Stimulated activated memory B cell treated with anti-CD40 and anti-IgM and Interleukin-4, amounts not matched to agents 10 μg/mL and 1 μg/mL and 100 μg/mL, for 72 hours (primary cell): ENCODE measurements at places on chromosomes 1 and 21.
A peak's percentile ranks its signal among the peaks of the same experiment; 100 is the strongest.

GRCh38 chr1:241841691-241842090, 6.3 kb upstream of the EXO1 start:
- no peak for ATAC-seq

GRCh38 chr1:89310505-89310904, 37.8 kb upstream of the GBP5 start:
- no peak for ATAC-seq

GRCh38 chr1:2630498-2631135, 2.2 kb downstream of the MMEL1 start:
- no peak for ATAC-seq

DNA sequence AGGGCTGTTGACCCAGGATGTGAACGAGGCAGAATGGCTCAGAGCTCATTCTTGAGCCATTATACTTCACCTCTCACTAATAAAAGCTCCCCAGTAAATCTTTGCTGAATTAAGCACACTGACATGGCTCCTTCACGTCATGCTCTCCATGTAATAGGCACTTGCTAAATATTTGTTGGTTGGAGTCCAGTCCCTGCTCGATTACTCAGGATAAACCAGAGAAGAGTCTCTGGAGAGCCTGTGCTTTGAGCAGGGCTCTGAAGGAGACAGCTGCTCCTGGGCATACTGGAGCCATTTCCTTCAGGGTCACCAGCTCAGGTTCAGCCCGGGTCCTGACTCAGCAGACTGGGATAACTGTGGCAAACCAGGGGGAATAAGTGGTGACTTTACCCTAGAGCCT, 46.9 kb downstream of the HLX start:
- no peak for ATAC-seq

DNA sequence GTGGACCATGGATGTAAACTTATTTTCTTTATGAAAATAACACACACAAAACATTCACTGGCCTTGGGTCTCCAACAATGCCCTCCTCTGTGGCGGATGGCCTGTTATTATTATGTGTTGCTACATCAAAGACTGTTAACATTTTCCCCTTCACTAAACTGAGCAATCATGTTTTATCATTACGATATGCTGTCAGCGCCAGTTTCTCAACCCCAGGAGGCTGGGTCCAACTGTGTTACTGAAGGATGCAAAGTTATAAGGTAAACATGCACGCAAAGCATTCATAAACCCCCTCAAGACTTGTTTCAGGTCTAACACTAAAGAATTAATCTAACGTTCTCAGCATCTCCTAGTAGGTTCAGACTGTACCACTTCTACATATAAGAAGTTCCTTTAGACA, 6.0 kb upstream of the DUSP10 start:
- ATAC-seq: no peak

DNA sequence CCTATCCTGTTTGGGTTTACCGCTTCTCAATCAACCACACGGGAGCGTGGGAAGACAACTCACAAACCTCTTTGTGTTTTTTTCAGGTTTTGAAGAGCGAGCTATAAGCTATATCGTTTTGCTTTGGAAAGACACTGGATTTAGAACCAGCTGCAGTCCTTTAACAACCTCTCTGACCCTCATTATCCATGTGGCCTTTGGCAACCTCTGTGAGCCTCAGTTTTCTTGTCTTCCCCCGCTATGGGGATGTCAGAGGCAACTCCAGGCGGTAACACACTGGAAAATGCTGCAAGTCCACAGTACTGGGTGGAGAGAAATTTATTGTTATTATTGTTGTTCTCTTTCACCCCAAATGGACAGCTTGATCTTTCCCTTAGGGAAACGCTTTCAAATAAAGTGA, 100.0 kb downstream of the ETS2 start:
- ATAC-seq: no peak

GRCh38 chr1:24853649-24854048, 76.4 kb downstream of the RUNX3 start:
- no peak for ATAC-seq

- ATAC-seq: no peak
These were observed 29.0 kb downstream of the DHCR24 start for GRCh38 chr1:54857746-54858561.

GRCh38 chr1:75797606-75798216, 1.0 kb downstream of the MSH4 start:
- no peak for ATAC-seq

GRCh38 chr1:39109644-39110043, 83.5 kb downstream of the NDUFS5 start:
- ATAC-seq: no peak

GRCh38 chr1:114164840-114165543, 11.3 kb upstream of the SYT6 start:
- peak; percentile 54 for ATAC-seq

- no peak for ATAC-seq
These were observed 3.9 kb downstream of the CD1B start for GRCh38 chr1:158327481-158327880.

- no peak for ATAC-seq
These were observed 66.8 kb upstream of the LAX1 start for GRCh38 chr1:203698144-203698543.

DNA sequence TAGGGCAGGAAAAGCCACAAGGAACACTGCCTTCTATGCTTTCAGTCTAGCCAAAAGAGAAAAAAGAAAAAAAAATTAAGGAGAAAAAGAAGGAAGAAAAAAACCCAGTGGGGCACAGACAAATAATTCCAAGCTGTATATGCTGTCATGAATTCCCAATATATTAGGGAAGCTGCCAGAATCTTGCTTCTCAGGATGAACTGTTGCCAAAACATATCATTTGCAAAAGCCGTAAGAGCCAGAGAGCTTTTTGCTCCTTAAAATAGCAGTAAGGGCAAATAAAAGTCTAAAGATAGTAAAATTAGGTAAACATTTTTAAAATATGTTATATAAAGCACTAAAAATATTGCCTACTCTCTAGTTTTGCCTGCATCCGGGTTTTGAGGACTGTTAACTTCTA, 52.1 kb downstream of the PGM1 start:
- ATAC-seq: no peak

DNA sequence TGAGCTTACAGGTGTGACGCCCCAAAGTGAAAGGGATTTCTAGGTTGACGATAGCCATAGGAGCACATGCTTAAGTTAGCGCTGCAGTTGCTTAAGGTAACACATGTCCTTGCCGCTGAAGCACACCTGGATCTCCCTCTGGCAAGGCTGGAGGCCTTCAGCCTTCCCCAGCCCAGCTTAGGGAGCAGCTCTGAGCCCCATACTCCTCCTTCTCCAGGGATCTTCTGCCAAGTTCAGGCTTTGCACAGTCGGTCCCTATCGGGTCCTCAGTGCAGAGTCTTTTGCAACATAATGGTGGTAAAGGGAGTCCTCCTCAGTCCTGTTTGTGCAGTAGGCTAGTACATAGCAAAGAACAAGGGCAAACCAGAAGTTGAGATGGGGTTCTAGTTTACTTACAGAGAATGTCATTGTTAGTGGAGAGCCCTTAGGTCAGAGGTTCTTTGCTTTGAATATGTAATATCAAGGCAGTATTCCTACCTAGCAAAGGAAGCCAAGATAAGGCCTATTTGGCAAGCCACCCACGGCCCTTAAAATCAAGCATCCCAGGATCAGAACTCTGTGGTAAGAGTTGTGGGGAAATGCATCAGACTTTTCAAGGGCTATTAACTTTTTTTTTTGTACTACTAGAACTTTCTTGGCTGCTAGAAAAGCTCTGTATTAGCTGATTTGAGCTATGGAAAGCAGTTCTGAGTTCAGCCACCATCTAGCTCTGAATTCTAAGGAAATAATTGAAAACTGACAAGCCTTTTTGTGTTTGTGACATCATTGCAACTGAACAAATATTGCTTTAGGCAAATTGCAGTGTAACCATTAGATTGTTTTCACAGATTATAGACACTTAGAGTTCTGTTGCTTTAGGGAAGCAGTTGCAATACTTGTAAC, 1.4 kb downstream of the EVA1C start:
- no peak for ATAC-seq

DNA sequence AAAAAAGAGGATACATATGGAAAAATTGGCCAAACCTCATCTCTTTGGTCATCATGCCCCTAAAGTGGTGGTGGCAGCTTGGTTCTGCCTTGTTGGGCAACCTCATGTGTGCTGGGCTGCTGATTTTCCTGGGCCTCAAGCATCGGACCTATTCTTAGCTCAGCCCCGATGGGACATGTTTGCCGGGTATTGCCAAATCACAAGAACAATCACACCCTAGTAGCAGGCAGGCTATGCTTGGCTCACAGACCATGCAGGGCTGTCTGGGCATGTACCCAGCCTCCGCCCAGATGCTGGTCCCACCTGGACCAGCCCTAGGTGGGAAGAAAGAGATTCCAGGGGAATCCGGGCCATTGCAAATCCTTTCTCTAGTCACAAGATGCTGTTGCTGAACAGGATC, 189.4 kb upstream of the FGGY start:
- no peak for ATAC-seq

- no peak for ATAC-seq
These were observed 801 bp upstream of the DDAH1 start for GRCh38 chr1:85465786-85466134.

GRCh38 chr1:211068976-211069375, 65.0 kb downstream of the KCNH1 start:
- ATAC-seq: no peak

- ATAC-seq: no peak
These were observed 27.4 kb downstream of the JAK1 start for GRCh38 chr1:64938991-64939390.

- no peak for ATAC-seq
These were observed 418.8 kb downstream of the SIPA1L2 start for GRCh38 chr1:232211149-232211548.

- no peak for ATAC-seq
These were observed 75.0 kb upstream of the PKN2 start for GRCh38 chr1:88609051-88609450.

GRCh38 chr1:27634177-27634984, 604 bp downstream of the FGR start:
- no peak for ATAC-seq
